ENCODE measurements at places on chromosomes 1 and 21. TPM values are rescaled to one million over a fixed set of nuclear protein-coding genes. Genes with fewer than 3 reads are reported as not detected.

- H3K27me3 ChIP-seq, result no peaks in the 10 kb centered on the region
- no peaks in the 10 kb centered on the region for H3K36me3 ChIP-seq
- no peak overlapping the region for H3K4me3 ChIP-seq
These were observed 12.0 kb downstream of the OR2M4 start for GRCh38 chr1:248243204-248243603.

Gene HPCA
- not detected for total RNA-seq

DNA sequence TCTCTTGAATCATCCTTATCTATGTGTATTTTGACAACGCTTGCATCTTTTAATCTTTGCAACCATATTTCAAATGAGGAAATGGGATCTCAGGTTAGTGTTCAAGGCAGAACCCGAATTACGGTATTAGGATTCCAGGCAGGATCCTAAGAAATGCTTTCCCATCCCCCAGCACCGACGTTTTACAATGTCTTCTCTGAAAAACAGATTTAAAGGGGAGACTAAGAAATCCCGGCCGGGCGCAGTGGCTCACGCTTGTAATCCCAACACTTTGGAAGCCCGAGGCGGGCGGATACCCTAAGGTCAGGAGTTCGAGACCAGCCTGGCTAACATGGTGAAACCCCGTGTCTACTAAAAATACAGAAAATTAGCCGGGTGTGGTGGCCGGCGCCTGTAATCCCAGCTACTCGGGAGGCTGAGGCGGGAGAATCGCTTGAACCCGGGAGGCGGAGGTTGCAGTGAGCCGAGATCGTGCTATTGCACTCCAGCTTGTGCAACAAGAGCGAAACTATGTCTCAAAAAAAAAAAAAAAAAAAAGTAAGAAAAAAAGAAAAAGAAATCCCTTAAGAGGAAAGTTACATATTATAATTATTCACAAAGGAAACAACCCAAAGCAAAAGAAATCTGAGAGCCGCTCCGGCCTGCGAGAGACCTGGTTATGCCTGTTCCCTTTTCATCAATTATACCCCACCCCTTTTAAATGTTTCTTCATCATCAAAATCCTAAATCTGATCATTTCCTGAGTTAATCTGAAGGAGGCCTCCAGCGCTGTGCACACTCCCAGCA is 801 bp upstream of the GORAB start:
- no peaks in the 10 kb centered on the region for H3K4me1 ChIP-seq
- no peaks in the 10 kb centered on the region for H3K27me3 ChIP-seq

DNA sequence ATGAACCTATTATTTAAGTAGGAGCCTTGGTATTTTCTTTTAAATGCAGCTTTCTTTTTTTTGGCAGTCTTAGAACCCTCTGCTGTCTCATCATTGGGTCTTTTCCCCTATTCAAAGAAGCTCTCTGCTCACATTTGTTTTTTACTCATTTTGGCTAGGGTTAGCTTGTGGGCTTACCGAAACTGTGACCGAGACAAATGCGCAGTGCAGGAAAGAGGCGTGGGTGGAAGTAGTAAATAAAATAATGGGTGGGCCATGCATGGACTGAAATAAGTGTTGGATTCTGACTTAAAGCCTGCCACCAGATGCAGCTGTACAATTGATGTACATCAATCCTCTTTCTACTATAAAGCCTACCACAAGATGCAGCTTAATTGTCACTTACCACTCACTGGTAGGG is 14.7 kb downstream of the XPR1 start:
- no peak for DNase-seq
- no peaks in the 10 kb centered on the region for H3K27me3 ChIP-seq
- H3K4me1 ChIP-seq, result peaks cover 17% of the 10 kb centered on the region
- H3K27ac ChIP-seq, result no peak overlapping the region
- no peaks in the 10 kb centered on the region for H3K36me3 ChIP-seq
- H3K4me3 ChIP-seq, result no peak overlapping the region

Gene PIP5K1A
- 14.5 TPM for total RNA-seq

GRCh38 chr1:112855152-112855828 is 100.7 kb downstream of the SLC16A1 start:
- H3K27me3 ChIP-seq, result no peaks in the 10 kb centered on the region
- H3K36me3 ChIP-seq, result no peaks in the 10 kb centered on the region
- no peak for DNase-seq
- no peaks in the 10 kb centered on the region for H3K4me1 ChIP-seq

DNA sequence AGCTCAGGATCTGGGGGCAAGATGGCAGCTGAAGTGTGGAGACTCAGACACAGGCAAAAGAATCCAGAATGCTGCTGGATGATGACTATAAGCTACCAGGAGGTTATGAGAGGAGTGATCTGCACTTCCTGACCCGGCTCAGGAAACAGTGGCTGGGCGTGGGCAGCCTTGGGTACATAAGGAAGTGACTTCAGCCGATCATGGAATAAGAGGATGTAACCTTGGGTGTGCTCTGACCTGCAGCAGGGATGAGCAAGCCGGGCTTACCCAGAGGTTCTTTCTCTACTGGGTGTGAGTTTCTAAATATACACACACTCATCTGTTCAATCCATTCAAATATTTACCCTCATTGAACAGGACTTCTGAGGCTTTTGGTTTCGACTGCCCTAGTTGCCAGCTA is 62.7 kb downstream of the CD34 start:
- no peak overlapping the region for H3K27ac ChIP-seq
- no peak for DNase-seq
- H3K4me3 ChIP-seq, result no peak overlapping the region

DNA sequence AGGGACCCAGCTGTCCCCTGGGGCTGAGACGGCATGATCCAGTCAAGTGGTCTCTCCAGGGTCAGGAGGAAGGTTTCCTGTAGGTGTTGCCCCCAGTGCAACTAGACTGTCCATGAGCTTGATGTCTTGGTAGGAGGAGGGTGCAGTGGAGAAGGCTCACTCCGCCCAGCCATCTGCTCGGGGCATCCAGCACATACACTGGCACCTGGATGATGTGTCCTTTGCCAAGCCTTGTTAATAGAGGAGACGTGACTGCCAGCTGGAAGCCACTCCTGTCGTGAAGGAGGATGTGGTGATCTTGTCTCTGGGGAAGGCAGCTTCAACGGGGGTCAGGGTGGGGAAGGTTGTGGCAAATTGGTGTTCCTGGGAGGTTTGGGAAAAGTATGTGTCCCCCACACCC is 6.2 kb downstream of the DISP3 start:
- no peak for DNase-seq
- no peaks in the 10 kb centered on the region for H3K4me1 ChIP-seq
- no peaks in the 10 kb centered on the region for H3K36me3 ChIP-seq
- H3K27me3 ChIP-seq, result no peaks in the 10 kb centered on the region
- no peak overlapping the region for H3K27ac ChIP-seq

- peaks cover 21% of the 10 kb centered on the region for H3K4me1 ChIP-seq
- no peak overlapping the region for H3K27ac ChIP-seq
- no peak for DNase-seq
- H3K4me3 ChIP-seq, result peak overlapping the region; percentile 72
- H3K36me3 ChIP-seq, result no peaks in the 10 kb centered on the region
- no peaks in the 10 kb centered on the region for H3K27me3 ChIP-seq
These were observed 1.5 kb upstream of the POU2F1 start for GRCh38 chr1:167219194-167219593.

GRCh38 chr1:103447471-103447870 is 78.0 kb upstream of the RNPC3 start:
- H3K27ac ChIP-seq, result no peak overlapping the region
- H3K36me3 ChIP-seq, result no peaks in the 10 kb centered on the region
- no peak overlapping the region for H3K4me3 ChIP-seq

DNA sequence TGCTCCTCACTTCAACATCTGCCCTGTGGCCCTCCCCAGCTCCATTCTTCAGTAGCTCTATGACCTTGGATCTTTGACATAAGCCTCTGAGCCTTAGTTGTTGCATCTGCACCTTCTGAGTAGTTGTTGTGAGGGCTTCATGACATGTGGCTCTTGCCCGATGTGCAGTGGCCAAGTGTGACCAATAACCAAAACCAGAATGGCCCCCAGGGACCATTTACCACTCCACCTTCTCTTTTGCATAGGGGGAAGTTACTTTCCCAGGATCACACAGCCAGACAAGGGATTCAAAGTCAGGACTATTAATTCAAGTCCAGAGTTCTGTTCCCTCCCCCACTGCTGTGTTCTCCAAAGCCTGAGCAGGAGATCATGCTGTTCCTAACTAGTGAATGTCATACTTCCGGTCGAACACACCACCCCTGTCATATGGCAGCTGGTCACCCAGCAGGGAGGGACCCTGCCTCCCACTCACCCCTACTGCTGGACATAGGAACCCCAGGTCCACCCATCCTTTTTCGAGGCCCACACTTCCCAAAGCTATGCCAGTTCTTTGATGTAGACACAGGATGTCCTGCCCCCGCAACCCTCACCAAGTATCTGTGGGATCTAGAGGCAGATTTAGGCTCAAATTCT is 4.0 kb downstream of the FGR start:
- H3K27me3 ChIP-seq, result no peaks in the 10 kb centered on the region
- no peaks in the 10 kb centered on the region for H3K36me3 ChIP-seq
- no peaks in the 10 kb centered on the region for H3K4me1 ChIP-seq
- H3K27ac ChIP-seq, result peak overlapping the region; percentile 54
- DNase-seq, result no peak

GRCh38 chr1:245054105-245054504 is 100.7 kb upstream of the KIF26B start:
- H3K27me3 ChIP-seq, result no peaks in the 10 kb centered on the region
- no peak overlapping the region for H3K27ac ChIP-seq
- no peak overlapping the region for H3K4me3 ChIP-seq

Gene GJA4
- total RNA-seq, result 1.4 TPM

GRCh38 chr21:28644762-28645161 is 347.9 kb downstream of the LTN1 start:
- no peaks in the 10 kb centered on the region for H3K4me1 ChIP-seq
- no peak for DNase-seq
- H3K4me3 ChIP-seq, result no peak overlapping the region
- H3K27ac ChIP-seq, result no peak overlapping the region
- H3K27me3 ChIP-seq, result no peaks in the 10 kb centered on the region

All from pancreas (tissue), 10 donors.